ENCODE measurements at places on chromosomes 7 and 10.

DNA sequence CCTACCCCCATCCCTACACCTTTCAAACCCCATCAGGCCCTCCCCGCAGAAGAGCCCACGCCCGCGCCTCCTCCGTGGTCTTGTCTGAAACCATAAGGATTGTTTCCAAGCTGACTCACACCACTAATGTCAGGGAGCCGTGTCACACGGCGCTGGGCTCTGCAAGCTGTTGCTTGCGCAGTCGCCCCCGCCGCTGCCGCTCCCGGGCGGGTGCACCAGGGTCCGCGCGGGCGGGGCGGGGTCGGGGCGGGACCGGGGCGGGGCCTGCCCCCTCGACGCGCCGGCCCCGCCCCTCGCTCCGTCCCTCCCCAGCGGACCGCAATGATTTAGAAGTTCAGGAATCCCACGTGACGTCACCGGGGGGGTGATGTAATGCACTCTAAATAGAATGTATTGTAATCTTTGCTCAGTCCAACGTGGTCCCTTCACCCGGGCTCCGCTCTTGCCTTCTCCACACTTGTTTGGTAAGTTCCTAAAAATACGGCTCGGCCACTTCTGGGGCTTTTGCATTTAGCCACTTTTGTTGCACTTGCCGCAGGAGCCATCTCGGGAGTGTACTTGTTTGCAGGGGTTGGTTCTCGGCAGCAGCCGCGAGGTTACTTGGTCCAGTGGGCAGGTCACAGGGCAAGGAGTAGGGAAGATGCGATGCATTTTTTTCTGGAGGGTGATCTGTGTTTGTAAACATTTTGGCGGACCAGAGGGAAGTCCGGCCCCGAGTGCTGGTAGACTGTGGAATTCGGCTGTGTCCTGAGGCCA lies 3.2 kb upstream of the CREB5 start:
- peak; percentile 90 for DNase-seq

GRCh38 chr10:4538016-4538415 lies 288.0 kb upstream of the AKR1E2 start:
- no peak for DNase-seq

DNA sequence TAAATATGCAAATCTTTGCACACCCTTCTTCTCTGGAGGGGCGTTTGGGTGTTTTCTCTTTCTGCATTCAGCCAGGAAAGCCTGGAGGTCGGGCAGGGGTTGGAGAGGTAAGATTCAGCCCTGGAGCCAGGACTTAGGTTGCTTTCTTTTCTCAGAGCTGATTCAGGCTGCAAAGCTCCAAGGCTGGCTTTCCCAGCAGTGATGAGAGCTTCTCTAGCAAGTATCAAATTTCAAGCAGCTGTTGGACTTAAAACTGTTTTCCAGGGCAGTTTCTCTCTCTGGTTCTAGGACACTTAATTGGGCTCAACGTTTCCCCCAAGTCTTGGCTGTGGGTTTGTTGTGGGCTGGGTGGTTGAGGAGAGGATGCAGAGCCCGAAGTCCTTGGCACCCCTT lies 608 bp downstream of the AKR1B10 start:
- DNase-seq, result no peak

DNA sequence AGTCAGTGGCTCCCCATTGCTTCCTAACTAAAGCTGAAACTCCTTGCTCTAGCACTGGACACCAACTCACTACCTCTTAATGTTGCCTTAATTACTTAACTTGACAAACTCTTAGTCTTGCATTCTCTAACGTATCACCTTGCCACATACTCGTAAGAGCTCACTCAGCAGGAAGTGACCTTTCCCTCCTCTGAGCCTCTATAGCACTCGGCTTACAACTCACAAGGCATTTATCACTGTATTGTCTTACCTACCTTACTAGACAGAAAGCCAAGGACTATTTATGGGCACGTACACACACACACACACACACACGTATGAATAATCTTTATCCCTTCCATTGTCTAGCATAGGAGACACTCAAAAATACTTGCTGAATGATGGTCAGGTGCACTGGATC lies 21.2 kb downstream of the CEP41 start:
- no peak for DNase-seq

GRCh38 chr10:96655461-96656197 lies 64.7 kb downstream of the PIK3AP1 start:
- no peak for DNase-seq

DNA sequence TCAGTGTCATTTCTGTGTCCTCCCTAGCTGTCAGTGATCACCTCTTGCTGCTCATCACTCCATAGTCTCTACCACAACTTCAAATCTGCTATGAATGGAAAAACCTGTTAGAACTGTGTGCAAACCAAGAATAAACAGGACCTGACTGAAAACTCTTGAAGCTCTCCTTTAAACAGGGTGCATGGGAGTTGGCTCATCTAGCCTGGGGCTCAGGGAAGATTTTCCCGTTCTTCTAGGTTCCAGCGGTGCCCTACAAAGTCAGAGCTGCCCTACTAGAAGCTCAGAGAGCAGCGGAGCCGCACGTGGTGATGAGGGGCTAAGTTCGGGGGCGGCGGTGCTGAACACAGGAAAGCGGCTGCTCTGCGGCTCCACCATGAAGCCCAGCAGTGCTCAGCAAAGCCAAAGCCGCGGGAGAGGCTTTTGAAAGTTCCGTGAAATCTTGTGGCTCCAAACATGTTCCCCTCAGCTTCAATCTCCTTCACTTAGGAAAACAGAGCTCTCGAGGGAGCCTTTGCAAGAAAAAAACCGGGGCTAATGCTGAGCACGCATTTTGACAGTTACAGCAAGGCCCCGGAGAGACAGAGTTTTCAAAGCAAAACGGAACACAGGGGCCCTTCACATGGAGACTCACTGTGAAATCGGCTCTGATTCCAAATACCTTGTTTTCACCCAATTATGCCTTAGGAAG lies 30.5 kb downstream of the RGS10 start:
- no peak for DNase-seq

GRCh38 chr10:106592396-106592795 lies 572.1 kb downstream of the SORCS1 start:
- DNase-seq, result no peak

DNA sequence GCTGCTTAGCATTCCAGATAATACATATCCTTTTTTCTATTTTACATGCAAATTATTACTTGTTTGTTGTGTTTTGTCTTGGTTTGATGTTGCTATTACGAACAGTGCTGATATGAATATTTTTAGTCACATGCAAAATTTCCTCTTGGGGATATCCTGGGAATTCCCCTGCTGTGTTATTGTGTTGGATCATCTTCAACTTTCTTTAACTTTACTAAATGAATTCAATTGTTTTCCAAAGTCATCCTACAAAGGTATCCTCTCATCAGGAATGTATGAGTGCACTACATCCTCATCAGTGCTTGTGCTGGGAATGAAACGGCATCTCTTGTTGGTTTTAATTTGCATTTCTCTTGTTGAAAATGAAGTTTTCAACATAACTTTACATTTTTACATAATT lies 87.1 kb downstream of the AASS start:
- DNase-seq, result no peak

DNA sequence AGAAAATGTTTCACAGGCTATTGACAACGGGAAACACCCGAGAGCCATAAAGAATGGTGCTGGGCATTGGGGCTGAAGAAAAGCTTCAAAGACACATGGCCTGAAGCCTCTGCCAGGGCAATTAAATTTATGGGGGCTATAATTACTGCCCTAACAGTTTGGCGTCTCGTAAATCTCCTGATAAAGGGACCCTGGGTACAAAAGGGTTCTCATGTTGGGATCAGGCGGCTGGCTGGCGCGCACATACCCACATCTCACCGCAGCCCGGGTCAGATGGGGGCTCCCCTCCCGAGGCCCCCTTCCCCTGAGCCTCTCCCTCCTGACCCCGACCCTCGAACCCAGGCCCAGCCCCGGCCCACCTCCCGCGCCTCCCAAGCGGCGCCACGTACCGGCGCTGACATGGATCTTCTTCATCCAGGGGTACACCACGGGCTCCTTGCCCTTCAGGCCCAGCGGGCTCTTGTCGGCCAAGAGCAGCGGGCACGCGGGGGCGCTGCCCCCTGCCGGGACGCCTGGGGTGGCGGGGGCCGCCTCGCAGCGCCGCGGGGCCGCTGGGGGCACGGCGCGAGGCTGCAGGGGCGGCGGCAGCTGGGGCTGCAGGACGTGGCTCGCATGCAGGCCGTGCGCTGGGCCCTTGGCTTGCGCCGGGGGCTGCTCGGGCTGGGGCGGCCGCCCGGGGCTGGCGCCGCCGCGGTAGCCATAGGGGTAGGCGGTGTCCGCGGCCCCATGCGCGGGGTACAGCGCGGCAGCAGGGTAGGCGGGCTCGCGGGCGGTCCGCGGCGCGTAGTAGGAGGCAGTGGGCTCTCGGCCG lies 623 bp downstream of the HOXA4 start:
- DNase-seq, result no peak

DNA sequence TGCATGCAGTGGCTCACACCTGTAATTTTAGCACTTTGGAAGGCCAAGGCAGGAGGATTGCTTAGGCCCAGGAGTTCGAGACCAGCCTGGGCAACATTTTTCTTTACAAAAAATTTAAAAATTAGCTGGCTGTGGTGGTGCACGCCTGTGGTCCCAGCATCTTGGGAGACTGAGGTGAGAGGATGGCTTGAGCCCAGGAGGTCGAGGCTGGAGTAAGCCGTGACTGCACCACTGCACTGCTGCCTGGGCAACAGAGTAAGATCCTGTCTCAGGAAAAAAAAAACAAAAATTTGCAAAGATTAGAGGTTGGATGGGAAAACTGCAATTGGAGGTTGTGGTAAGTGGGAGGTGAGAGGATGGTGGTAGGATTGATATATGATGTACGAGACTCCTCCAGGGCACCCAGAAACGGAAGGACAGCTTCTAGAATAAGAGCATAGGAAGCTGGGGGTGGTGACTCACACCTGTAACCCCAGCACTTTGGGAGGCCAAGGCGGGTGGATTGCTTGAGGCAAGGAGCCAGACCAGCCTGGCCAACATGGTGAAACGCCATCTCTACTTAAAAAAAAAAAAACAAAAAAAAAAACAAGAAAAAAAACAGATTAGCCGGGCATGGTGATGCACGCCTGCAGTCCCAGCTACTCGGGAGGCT lies 19.1 kb upstream of the PARP12 start:
- DNase-seq, result no peak

- no peak for DNase-seq
These were observed 97.8 kb upstream of the PRPS1L1 start for GRCh38 chr7:18125476-18125875.

DNA sequence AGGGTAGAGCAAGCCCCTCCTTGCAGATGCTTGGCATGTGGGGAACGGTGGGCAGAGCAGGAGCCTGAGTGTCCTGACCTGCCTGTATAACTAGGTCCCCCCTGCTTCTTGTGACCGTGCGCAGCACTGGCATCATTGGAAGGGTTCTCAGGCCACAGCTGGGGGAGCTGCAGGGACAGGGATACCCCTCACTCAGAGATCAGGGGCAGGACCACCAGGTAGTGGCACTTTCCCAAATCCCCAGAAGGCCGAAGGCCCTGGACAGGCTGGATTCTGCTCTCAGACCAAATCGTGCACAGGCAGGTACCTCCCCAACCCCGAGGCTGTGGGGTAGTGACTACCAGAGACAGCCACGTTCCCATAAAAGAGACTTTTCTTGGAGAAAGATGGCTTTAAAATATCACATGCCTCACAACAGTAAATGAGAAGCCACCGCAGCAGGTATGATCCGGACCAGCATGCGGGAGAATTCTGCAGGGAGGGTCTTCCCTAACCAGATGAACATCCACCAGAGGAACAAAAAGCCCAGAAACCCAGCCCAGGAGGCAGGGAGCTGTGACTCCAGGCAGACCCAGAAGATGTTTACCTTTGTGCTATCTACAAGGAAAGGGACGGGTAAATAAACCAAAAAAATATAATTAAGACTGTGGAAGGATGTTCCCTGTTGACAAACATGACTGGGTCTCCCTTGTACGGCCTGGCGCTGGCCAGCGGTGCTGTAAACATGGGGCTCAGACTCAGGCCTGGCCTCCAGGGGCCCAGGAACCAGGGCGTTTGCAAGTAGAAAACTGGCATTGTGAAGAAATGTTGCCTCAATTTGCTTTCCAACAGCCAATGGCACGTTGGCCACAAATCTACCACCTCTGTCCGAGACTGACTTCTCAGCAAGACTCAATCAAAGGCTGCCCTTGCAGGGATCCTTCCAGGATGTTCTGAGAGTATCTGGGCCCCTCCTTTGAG lies 180.0 kb downstream of the TNS3 start:
- DNase-seq, result no peak

GRCh38 chr7:140027858-140028257 lies 34.9 kb downstream of the PARP12 start:
- DNase-seq, result peak; percentile 41

GRCh38 chr10:964321-964987 lies 23.8 kb upstream of the GTPBP4 start:
- DNase-seq, result no peak

DNA sequence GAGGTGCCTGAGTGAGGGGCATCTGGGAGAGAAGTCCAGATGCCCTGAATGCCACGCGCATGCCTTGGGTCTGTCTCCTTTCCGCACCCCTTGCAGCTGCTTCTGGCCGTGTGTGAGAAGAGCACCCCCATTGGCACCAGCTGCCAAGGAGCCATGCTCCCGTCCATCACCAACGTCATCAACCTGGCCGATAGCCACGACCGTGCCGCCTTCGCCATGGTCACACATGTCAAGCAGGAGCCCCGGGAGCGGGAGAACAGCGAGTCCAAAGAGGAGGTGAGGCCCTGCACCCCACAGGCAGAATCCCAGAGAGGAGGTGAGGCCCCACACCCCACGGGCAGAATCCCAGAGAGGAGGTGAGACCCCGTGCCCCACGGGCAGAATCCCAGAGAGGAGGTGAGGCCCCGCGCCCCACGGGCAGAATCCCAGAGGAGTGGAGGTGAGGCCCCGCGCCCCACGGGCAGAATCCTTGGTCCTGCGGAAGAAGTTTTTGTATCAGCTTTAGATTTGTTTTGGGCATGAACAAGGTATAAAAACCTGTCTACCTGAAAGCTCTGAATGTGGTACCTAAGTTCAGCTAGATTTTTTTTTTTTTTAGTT lies 91.8 kb downstream of the TRRAP start:
- DNase-seq, result no peak

GRCh38 chr7:115340828-115341227 lies 418.9 kb downstream of the MDFIC start:
- no peak for DNase-seq

DNA sequence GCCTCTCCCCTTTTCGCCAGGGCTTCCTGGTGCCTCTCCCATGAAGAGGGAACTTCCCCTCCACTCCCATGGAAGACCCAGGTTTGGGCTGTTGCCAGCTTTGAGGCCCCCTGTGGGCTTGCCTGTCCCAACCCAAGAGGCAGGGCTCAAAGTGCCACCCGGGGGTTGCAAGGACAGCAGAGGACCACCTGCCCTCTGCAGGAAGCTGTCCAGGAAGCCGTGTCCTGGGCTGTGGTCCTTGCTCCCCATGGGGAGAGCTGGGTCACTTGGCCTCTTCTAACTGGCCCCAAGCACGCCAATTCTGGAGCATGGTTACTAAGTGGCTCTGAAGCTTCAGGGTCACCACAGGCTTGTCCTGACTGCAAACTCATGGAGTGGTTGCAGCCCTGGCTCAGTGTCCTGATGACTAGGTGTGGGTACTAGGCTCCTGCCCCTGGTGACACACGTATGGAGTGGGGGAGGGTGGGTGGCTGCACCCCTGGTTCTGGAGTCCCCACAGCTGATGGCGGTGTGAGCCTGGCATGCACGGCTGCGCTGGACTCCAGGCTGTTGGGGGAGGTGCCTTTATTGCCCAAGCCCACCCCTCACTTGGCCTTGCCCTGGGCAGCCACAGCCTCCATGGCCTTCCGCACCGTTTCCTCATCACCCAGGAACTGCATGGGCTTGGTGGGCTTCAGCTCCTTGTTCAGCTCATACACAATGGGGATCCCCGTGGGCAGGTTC lies 3.0 kb downstream of the PGAM2 start:
- DNase-seq, result peak; percentile 6

GRCh38 chr7:76338298-76339084 lies 20.3 kb downstream of the YWHAG start:
- DNase-seq, result no peak

GRCh38 chr7:116704650-116705228 lies 32.7 kb downstream of the MET start:
- DNase-seq, result no peak

All from BE2C (cell line).